ENCODE measurements at places on chromosomes 13 and 19.

GRCh38 chr13:59088716-59089115 is 1075.0 kb downstream of the DIAPH3 start:
- no peak for DNase-seq

- no peak for DNase-seq
Measured at GRCh38 chr13:68810660-68811059, 1297.0 kb upstream of the ATXN8OS start.

GRCh38 chr13:19860884-19861655 is 2.4 kb downstream of the ZMYM5 start:
- DNase-seq = no peak

DNA sequence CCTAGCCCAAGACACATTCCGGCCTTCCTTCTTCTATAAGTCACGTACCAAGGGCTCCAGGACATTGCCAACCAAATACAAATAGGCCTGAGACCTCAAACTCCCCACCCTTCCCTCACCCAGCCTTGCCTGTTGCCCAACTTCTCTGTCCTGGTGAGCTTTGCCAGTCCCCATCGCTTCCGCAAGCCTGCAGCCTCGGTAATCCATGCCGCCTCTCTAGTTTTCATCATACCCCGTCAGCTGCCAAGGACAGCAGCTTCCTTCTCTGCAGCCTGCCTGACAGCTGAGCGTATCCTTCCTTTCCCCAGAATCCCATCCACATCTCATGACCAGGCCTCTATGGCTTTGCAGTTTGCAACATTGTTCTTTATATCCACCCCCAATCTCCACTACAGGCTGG is 36.6 kb upstream of the POMP start:
- no peak for DNase-seq

DNA sequence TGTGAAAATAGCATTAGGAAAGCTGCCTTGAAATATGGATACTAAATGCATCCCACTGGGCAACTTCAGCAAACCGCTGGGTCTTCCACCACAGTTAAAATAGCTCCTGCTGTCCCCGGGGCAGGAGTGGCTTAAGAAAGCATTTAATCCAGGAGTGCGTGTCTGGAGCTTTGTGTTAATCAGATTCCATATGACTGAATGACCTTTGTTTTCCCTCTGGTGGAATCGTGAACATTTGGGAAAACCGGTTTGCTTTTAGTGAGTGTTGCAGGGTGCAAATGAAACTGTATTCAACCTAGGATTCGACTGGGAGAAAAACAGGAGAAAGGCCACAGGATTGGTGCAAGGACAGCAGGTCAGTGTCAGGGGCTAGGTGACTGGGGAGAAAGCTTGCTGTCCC is 237.6 kb upstream of the MAB21L1 start:
- no peak for DNase-seq

- no peak for DNase-seq
Measured at GRCh38 chr13:83065108-83065507, 817.2 kb downstream of the SLITRK1 start.

DNA sequence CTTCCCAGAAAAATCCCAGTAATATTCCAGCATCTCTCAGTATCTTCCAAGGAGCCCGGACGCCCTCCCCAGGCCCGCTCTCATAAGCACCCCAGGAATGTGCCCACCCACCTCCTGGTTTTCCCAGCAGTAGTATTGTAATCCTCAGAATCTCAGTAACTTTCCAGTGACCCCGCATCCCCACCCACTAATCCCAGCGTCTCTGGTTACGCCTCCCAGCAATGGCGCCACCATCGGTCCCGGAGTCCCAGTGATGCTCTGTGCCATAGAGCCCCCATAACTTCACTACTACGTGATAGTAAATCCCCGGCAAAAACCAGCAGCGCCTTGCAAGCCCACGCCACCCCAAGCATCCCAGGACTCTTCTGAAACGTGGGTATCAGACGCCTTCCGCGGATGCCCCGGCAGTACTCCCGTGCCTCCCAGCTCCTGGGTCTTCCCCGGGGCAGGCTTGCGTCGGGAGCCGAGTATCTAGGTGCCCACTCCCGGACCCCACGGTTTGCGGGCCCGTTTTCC is 928 bp upstream of the PNPLA6 start:
- DNase-seq = no peak

DNA sequence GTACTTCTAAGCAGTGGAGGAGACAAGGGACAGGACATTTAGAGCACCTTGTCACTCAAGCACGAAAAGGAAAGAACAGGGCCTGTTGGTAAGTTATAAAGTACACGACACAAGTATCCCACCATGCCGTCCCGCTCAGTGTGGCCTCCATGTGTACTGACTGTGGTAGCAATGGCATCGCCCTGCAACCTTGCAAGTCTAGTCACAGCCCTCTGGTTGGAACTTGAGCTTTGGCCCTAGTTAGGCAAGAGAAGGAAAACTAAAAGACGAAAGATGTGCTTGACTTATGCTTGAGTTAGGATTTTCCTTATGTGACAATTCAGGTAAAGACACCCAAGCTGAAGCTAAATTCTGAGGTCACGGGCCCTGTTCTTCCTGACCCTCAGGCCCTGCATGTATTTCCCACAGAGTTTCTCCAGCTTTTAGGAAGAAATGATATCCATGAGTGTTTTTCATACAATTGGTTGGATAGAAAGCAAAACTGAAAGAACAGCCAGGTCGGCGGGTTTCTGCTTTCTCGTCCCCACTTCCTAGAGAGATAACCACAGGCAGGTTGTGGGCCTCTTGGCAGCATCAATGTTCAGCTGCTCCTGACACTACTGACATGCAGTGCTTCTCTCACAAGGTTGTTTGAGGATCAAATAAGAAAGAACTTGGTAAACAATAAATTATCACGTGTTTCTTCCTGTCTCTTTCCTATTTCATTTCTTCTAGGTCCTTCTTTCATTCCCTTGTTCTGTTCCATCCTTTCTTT is 216.2 kb downstream of the IRS2 start:
- no peak for DNase-seq

GRCh38 chr19:21492947-21493906 is 12.2 kb upstream of the ZNF429 start:
- no peak for DNase-seq

- no peak for DNase-seq
Measured at GRCh38 chr13:31835932-31836331, 96.6 kb downstream of the RXFP2 start.

- no peak for DNase-seq
Measured at GRCh38 chr19:33868076-33868735, 71.5 kb downstream of the KCTD15 start.

- no peak for DNase-seq
Measured at GRCh38 chr19:11361037-11361770, 6.0 kb downstream of the PLPPR2 start.

DNA sequence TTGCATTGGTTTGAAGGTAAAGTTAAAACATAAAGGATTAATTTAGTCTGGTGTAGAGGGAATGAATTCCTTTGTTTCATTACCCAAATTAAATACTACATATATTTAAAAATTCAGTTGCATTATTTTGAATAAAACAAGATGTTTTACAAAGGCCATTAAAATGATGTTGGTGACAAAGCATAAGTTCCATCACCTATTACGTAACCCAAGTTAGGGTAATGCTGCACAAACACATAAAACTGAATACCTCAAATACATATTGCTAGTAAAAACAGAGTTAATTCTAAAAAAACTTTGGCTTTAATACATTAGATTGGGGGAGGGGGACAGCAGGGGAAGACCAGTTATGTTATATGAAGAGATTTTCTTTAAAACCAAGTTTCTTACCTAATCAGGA is 80.3 kb downstream of the SERP2 start:
- DNase-seq = no peak

DNA sequence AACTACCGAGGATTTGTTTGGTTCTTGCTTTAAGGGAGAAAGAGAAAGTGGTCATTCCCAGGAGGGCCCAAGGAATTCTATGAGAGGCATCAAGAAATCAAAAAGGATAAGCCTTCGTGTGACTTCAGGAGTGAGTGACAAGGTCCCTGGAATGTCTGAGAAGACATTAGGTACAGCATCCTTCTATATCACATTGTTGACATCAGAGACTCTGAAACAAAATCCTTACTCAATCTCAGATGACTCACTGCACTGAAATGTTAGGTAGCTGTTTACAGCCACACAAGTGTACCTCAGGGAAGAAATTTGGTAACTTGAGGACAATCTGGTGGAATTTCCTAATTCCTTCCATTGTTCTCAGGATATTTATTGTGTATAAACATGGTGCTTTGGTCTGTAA is 7.9 kb upstream of the LGALS14 start:
- DNase-seq = no peak

DNA sequence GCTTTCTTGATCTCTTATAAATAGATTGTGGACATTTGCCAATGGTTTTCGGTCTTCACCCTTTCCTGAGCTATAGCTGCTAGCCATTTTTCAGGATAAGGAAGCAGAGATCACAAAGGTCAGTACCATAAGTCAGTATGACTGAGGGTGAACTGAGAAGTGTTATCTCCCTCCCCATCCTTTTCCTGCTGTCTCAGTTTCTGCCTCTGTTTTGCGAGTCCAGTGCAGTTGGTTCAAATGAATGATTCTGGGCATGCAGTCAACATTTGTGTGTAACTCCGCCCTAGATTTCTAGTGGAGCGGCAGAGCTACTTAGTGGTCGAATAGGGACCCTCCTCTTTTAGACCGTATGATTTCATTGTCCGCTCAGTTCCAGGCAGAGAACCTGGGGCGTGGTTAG is 460.8 kb upstream of the ARGLU1 start:
- DNase-seq = no peak

DNA sequence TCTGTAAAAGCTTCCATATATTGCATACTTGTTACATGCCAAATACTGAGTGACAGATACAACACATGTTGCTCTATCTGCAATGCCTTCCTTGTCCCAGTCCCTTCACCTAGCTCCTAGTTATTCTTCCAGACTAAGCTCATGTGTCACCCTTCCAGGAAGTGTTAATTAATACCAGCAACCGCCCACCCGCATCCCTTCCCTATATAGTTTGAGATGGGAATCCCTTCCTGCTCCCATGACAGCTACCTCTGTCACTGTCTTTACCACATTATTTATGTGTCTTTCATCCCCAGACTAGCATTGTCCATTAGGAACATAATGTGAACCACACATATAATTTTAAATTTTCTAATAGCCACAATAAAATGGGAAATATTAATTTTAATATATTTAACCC is 49.5 kb upstream of the FRY start:
- no peak for DNase-seq

- DNase-seq = no peak
Measured at GRCh38 chr13:108304170-108305016, 34.9 kb downstream of the TNFSF13B start.

- DNase-seq = no peak
Measured at GRCh38 chr19:31266731-31267130, 82.5 kb downstream of the TSHZ3 start.

- DNase-seq = no peak
Measured at GRCh38 chr13:74266309-74266708, 132.1 kb upstream of the KLF12 start.

DNA sequence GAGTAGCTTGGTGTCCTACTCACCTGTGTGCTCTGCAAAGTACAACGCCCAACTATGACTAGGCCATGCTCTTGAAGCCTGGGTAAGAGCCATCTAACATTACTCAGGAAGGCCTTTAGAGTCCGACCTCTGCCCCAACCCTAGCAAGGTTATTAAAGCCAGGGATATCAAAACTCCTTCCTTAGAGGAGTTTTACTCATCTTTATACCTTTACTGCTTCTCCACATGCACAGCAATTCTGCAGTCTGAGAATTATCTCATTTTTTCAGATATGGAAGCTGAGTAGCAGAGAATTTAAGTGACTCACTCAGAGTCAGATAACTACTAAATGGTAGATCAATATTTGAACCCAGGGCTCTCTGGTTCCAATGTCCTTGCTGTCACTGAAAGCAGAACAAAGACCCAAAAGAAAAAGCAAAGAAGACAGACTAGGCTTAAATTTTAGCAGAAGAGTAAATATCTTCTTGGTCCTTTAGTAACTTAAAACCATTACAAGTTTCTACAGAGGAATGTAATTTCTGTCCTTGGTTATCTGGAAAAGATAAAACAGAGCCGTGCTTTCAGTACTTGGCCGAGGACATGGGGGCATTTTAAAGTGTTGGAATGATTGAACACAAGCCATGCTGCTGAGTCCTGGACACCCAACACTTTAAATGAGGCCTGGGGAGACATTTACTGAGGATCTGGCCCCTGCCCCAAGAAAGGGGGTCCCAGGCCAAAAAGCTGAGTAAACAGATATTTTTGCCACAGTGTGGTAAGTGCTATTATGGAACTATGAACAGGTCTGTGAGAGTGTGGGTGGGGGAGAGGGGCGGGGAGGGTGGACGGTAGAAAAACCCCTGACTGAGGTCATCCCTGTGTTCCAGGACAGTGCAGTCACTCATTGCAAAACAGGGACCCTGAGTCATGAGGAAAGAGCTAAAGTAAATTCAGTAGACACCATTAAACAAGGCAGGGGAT is 18.4 kb upstream of the KPNA3 start:
- no peak for DNase-seq

- DNase-seq = no peak
Measured at GRCh38 chr19:33690378-33691029, 68.8 kb downstream of the CHST8 start.

DNA sequence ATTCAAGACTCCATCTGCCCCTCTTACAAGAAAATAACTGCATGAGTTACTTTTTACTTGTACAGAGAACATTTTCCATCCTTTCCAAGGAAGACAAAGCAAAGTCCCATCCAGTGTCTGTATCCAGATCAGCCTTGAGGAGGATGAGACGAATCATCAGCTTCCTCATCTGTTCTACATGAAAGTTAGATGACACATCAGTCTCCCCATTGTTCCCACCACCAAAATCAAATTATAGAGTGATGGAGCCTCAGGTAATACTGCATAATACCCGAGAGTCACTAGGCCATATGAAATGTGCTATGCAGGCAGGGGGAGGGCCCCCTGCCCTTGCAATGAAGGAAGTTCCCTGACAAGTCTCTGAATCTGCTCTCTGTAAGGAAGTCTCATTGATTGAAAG is 1244.6 kb upstream of the SLC10A2 start:
- no peak for DNase-seq

- no peak for DNase-seq
Measured at GRCh38 chr19:36113894-36114720, 568 bp downstream of the POLR2I start.

GRCh38 chr19:46828484-46828883 is 22.2 kb downstream of the AP2S1 start:
- no peak for DNase-seq

GRCh38 chr13:85436029-85436428 is 363.2 kb downstream of the SLITRK6 start:
- DNase-seq = no peak

DNA sequence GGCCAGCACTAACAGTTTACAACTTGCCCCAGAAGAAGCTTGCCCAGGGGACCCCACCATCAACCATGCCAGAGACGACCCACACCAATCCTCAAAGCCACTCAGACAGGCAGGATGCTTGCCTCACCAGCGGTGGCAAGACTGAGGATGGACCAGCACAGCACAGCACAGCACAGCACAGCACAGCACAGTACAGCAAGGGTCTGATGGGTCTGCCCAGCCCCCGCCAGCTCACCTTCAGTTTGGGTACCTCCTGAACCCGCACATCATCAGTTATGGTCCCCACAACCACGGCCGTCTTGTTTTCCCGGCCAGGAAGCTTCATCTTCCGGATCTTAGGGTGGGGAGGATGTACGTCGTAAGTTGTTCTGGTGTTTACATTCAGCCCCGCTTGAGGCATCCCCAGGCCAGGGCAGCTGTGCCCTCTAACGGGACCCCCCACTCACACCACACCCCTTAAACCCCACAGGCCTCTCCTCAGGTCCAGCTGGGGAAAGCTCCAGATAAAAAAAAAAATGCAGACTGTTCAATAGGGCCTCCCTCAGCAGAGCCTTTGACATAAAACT is 1.7 kb upstream of the FAM83E start:
- DNase-seq = no peak

- no peak for DNase-seq
Measured at GRCh38 chr13:37656247-37656940, 57.8 kb upstream of the POSTN start.

Measured in NCI-H1417 treated with DMSO at 0.1 percent for 48 hours (cell line).